ENCODE measurements at places on chromosomes 2 and 18.

DNA sequence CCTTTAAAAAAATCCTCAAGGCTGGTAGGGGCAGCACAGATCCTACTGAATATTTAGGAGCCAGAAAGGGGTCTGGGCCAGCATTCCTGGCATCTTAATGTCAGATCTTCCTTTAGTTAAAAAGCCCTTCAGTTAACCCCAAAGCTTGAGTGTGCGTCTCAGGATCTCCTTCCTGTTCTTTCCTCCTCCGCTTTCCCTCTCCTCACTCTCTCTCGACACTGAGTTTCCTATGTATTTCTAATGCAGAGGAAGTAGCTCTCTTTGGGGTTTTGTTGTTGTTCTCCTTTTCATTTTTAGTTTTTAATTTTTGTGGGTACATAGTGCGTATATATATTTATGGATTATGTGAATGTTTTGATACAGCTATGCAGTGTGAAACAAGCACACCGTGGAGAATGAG is 109.9 kb upstream of the COPS8 start:
- no peak for DNase-seq

DNA sequence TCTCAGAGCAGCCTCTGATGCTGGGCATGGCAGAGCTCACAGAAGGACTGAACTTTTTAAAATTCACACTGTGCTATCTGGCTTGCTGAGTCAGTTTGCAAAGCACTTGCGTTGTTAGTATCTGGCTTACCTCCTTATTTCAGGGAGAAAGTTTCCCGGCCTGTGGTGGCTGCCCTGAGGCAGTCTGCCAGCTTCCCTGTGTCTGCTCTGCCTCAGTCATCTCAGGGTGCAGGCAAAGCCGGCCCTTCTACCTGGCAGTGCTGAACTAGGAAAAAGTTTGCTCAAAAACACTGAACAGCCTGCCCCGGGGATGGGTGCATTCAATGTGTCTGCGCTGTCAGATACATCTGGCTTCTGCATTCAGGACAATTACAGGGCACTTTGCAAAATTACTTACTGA is 90.2 kb upstream of the UXS1 start:
- no peak for DNase-seq

- no peak for DNase-seq
These were observed 299.1 kb downstream of the PAX3 start for GRCh38 chr2:221999717-222000116.

DNA sequence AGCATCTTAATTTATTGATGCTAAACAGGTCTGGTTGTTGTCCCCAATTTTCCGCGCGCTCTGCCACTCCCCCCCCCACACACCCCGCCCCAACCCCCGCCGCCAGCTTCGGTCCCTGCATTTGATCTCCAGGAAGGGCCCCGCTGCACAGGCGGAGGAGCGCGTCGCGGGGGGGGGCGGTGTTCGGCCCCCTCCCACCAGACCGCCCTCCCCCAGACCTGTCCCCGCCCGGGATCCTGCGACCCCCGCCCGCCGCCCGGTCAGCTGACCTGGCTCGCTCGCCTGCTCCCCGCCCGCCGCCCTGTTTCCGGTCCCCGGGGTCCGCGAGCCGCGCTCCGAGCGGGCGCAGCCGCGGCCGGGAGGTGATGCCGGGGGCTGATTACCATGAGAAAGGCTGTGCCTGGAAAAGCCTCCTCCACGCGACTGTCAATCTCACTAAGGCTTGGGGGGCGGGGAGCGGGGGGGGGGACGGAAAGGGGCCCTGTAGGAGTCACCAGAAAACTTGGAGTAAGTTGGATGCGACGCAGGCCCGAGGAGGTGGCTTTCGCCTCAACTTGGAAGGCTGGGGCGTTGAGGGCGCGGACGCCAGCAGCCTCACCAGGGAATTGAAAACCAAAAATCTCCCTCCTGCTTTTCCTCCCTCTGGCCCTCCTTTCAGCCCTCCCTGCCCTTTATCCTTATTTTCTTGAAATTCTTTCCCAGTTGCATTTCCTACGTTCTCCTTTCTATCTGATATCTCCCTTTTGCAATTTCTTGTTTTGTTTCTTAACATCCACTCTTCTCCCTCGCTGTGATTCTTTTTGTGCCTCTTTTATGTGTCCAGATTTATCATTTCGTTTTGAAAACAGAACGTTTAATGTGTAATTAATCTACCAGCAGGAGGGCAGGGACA is 4.4 kb upstream of the ZEB2 start:
- DNase-seq, result peak; percentile 67

DNA sequence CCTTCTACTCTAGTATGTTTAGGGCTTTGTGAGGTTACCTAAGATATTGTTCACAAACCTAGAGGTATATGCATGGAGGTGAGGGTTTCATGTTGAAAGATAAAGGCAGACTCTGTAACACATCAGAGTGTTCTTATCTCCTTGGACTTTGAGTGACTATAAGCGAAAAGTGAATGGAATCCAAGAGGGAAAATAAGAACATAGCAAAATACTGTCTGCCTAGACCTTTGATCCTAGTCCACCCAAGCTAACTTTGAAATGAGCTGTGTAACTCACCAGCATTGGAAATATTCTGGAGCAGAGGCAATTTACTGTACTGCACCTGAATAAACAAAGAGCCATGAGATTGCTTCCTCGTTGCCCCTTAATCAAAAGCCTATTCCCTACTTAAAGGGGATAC is 28.2 kb upstream of the GALNT1 start:
- DNase-seq, result no peak

GRCh38 chr2:101440127-101440738 is 34.7 kb downstream of the RFX8 start:
- DNase-seq, result no peak

DNA sequence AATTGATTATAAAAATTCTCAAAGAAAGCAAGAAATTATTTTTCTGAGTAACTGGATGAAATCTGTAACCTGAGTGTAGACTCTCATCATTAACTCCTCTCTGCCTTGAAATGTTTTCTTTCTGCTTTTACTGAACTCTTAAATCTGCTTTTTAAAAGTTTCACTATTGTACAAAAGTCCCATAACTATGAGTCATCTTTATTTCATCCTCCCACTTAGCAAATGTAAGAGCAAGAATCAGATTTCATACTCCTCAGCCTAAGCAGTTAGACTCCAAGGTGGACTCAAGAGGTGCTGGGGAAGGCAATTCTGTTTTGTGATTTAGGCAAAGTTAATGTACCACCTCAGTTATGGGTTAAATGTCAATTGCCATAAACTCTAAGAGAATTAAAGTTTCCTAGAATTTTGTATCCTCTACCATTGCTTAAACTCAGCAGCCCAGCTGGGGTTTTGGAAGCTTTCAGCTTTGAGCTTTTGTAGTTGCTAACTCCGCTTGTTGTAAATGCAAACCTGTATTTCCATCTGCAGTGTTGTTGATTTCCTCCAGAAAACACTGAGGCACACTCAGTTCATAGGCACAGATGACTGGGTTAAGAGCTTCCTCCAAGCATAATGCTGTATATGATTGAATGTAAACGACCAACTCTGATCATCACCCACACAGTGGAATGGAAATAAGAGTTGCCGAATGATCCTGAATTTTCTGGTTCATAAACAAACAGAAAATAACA is 268.8 kb downstream of the ARHGAP15 start:
- DNase-seq, result no peak

Data from activated effector memory CD4-positive, alpha-beta T cell treated with anti-CD3 and anti-CD28 coated beads, Interleukin-2, amount 50 U/mL, for 16 hours (primary cell).